Stimulated activated CD4-positive, alpha-beta T cell treated with anti-CD3 and anti-CD28 coated beads, TNF-alpha, amount 100 ng/mL, for 1 hour (primary cell): ENCODE measurements at places on chromosomes 12 and 14.

GRCh38 chr12:119320678-119321077 is 13.9 kb upstream of the CCDC60 start:
- no peak for DNase-seq

DNA sequence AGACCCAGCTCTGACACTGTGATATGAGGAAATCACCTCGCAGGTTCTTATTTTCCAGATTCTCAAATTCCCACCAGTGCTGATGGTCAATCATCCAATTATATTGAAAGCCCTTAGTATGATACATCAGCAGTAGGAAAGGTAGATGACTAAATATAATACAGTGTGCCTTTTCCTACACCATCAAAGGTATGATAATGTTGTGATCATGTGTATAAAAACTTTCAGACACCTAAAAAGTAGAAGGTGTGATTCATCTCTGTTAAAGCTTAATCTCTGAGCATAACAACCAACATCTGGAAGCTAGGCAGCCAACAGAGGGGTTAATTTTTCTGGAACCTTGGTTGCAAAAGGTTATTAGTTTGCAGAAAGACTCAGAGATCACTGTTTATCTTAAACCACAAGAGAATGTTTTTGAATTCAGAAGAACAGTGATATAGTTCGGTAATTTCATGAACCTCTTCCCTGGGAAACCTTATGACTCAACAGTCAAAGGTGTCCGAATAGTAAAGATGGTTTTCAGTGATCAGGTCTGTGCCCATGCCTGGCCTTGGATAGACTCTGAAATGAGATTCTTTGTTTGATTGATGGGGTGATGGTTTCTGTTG is 122.5 kb downstream of the ETV6 start:
- DNase-seq: no peak

DNA sequence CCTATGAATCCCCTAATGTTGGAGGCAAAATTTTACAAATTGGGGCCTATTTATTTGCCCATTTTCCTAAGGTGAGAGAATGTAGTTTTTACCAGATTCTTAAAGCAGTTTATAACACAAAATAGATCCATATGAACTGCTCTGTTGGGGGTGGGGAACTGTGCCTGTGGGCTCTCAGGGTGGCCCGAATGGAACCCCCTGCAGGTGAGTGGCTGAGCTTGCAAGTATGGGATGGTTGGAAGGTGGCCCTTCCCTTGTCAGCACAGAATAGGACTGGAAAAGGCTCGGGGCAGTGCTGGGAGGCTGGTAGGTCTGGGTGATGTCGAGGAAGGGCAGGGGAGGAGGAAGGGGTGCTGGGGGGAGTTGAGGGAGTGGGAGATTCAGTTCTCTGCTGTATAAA is 4.9 kb downstream of the VSX2 start:
- no peak for DNase-seq

DNA sequence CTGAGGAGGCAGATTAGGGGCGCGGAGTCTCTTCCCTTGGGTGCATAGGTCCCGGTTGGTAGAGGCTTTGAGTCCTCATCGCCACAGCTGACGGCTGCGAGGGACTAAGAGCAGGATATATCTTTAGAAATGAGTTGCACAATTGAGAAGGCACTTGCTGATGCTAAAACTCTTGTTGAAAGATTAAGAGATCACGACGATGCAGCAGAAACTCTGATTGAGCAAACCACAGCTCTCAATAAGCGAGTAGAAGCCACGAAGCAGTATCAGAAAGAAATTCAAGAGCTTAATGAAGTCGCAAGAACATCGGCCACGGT is 22.1 kb downstream of the SPATS2 start:
- DNase-seq: no peak

- no peak for DNase-seq
Observed at GRCh38 chr12:52618216-52618615, at the start of gene KRT73. Gene KRT73 (minus strand): TSS chr12:52618559. CDS start chr12:52618524, 35 bp downstream.

DNA sequence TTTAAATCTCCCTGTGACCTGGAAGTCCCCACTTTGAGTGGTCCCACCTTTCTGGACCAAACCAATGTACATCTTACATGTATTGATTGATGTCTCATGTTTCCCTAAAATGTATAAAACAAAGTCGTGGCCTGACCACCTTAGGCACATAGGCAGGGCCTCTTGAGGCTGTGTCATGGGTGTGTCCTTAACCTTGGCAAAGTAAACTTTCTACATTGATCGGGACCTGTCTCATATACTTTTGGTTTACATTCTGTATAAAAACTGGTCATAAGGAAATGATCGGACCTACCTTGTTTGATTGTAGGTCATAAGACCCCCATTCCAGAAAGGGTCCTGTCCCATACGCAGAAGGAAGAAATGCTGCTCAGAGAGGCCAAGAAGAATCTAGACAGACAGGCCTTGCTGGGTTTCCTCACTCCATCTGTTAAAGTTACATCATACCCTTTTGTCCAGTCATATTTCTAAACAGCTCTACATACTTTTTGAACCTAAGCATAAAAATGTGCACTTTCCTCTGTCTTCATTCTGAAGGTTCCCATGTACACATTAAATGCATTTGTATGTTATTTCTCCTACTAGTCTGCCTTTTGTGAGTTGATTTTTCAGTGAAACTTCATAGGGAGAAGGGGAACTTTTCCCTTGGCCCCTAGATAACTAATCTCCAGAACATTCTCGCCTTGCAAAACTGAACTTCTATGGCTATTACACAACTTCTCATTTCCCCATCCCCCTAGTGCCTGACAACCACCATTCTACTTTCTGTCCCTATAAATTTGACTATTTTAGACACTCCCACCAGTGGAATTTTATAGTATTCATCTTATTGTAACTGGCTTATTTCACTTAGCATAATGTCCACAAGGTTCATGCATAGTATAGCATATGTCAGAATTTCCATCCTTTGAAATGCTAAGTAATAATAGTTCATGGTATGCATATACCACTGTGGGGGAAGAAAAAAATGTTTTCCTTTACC is 30.2 kb upstream of the CPM start:
- DNase-seq: no peak

DNA sequence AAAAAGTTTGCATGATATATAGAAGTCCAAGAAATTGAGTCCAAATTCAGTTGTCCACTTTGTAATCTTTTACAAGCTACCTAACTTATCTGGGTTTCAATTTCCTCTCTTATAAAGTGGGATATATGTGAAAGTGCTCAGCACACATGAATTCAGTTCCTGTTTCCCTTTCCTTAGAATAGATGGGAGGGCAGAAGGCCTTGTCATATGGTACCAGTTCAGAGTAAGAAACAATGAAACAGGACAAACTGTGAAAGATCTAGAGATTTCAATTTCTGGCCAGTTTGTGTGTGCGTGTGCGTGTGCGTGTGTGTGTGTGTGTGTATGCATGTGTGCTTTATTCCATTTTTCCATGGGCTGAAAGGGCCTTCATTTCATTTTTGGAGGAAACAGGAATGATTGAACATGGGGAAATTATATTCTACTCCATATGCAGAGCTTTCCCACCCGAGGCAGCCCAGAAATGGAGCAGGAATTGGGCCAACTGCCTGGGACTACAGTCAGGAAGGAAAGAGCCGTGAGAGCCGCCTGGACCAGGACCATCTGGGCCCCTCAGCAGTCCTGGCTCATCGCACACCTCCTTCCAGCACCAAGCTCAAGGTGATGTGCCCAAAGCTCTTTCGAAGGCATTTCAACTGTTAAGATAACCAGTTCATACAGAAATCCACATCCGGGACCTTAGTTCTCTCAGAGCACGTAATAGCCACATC is 183.2 kb downstream of the EPS8 start:
- no peak for DNase-seq

DNA sequence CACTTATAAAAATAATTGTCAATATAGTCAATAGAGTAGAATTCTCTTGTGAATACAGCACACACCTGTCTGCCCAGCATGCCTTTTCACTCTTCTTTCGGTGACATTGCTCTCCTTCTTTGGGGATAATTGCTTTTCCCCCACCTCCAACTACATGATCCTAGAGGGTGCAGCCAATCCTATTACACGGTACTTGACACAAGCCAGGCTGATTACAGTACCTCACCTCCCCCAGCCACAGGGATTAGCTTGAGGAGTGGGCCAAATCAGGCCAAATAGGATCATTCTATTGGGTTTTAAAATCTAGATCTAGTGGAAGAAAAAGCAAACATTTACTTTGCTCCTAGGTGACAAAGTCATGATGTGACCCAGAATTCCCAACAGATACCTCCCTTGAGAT is 16.8 kb upstream of the NFYB start:
- DNase-seq: no peak

- DNase-seq: no peak
Observed at GRCh38 chr12:101257357-101257756, 22.5 kb upstream of the UTP20 start.

DNA sequence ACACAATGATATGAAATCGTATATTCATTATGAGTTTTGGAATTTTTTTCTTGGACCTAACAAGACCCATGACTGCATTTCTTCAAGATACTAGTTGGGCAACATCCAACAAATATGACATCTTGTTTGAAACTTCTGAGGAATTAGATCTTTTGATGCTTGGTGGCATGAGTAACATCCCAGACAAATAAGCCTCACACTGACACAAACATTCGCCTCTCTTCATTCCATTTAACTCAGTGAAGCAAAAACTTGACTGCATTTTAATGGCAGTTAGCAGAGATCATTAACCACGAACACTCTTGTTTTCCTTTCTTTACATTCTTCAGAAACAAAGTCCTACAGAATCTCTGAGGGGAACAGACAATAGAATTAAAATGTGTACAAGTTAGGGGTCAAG is 758.3 kb downstream of the C12orf50 start:
- DNase-seq: no peak

GRCh38 chr14:106812788-106813476 is 1286.5 kb downstream of the TMEM121 start:
- no peak for DNase-seq

DNA sequence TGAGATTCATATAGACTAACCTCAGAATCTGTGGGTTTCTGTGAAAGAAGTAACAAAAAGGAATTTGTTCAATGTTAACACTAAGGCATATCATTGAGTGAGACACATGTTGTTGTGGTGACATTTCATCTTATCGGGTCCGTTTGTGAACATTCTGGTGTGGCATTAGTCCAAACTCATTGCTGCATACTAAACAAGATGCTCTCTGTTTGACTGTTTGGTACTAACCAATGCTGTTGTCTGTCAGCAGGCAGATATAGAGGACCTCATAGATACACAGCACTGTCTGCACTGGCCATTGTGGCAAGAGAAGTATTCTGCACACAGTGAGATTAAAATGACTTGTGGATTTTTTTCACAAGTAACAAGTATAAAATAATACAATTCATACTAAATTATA is 41.2 kb downstream of the SLC25A21 start:
- no peak for DNase-seq

GRCh38 chr12:50006754-50007442 is 18.4 kb downstream of the RACGAP1 start:
- no peak for DNase-seq

DNA sequence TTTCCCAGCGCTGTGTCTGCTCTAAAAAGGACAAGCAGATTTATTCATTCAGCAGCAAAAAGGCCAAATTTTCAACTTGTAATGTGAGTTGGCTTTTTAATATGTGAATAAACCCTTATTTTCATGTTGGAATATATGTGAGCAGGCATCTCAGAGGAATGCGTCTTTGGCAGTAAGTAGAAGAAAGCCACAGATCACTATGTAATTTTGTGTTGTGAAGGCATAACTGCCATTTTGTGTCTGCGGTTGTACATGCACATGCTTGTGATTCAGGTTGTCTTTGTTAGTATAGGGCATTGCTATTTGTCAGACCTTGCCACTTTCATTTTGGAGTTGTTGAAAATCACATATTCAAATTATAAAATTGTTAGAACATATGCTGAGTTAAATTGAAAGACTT is 398.8 kb upstream of the RGS6 start:
- no peak for DNase-seq

DNA sequence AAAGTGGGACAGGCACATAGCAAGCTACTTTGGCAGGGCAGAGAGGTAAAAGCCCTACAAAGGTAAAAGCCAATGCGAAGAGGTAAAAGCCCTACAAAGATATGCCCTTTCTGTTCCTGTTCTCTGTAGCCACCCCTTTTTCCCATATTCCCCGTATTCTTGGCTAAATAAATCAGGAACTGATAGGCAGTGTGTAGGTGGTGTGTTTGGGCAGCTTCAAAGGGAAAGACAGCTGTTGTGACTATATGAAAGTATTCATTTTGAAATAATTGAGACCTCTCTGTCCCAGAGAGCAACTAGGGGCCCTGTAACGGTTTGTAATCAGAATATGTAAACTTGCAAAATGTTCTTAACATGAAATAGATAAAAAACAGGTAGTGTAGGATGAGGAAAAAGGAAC is 11.3 kb upstream of the SLC41A2 start:
- DNase-seq: no peak

- DNase-seq: no peak
Observed at GRCh38 chr14:87944987-87945604, 47.9 kb downstream of the GALC start.

DNA sequence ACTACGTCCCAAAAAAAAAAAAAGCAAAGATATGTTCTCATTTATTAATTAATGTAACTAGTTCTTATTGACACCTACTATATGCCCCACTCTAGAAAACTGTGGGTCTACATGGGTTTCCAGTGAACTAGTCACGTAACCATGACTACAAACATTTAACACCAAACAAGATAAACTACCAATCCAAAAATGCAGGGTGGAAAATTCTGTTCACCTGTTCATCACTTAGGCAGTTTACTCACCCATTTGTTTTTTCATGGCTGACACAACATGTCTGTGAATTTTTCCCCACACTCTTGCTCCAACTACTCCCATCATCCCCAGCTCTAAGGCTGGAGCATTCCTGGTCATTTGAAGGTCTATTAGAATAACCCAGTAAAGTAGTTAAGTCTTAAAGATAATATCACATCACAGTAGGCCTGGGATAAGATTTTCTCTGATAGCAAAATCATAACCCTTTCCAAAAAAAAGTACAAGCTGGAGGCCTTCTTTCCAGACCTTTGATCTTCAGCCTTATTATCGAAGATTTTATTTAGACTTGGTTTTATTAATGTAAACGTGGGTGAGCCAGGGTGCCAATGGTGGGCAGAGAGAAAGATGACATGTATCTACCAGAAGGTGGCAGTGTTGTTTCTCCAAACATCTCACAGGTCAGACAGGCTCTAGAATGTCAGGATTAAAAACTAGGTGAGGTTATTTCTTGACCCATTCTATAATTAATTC is 61.6 kb upstream of the DAAM1 start:
- DNase-seq: no peak

- no peak for DNase-seq
Observed at GRCh38 chr12:129276361-129277060, 423.2 kb downstream of the GLT1D1 start.

- DNase-seq: no peak
Observed at GRCh38 chr14:64994540-64994939, 7.8 kb downstream of the FNTB start.

- no peak for DNase-seq
Observed at GRCh38 chr12:23752245-23752644, 197.2 kb downstream of the SOX5 start.

GRCh38 chr12:56061982-56062381 is 18.0 kb upstream of the ERBB3 start:
- no peak for DNase-seq
